ENCODE measurements at places on chromosomes 2 and 18.

DNA sequence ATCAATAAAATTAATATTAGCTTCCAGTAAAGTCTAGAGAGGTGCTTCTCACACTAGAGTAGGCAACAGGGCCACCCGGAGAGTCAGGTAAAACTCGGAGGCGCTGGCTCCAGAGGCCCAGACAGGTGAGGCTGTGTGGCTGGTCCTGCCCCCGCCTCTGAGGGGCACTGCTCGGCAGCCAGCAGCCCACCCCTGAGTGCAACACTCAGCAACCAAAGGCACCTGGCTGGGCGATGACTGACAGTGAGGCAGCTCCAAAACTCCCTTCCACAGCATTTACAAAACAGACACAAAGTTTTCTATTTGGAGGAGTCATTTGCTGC, 138.8 kb upstream of the ID2 start:
- no peak for DNase-seq

GRCh38 chr2:30456106-30456505, 9.1 kb downstream of the LCLAT1 start:
- no peak for DNase-seq

GRCh38 chr2:139622691-139623090, 842.5 kb upstream of the NXPH2 start:
- no peak for DNase-seq

GRCh38 chr2:109210431-109211200, 81.6 kb downstream of the SH3RF3 start:
- DNase-seq, result no peak

DNA sequence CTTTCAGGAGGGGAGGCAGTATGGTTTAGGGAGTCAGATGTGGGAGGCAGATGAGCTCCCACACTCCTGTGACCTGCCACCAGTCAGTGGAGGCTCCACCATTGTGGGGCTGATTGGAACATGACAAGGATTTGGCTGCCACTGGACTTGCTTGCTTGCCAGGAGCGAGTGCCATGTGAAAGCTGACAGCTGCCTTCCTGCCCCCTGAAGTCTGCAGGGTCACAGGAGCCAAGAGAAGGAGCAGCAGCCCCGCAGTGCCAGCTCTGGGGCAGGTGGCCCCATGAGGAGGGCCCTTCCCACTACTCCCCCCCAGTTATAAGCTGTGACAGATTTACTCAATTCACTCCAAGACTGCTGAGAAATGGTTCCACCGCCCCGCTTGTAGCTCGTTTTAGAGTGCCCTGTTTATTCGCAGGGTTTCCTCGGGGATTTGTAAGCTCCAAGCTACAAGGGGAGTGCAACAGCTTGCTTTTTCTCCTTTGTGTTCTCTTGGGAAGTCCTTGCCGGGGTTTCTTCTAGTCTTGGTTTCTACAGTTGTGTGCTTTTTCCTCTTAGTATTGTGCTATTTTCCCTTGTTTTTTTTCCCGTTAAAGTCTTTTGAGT, 414.3 kb downstream of the MEIS1 start:
- no peak for DNase-seq

- DNase-seq, result no peak
Observed at GRCh38 chr2:84175340-84175739, 283.7 kb downstream of the SUCLG1 start.

DNA sequence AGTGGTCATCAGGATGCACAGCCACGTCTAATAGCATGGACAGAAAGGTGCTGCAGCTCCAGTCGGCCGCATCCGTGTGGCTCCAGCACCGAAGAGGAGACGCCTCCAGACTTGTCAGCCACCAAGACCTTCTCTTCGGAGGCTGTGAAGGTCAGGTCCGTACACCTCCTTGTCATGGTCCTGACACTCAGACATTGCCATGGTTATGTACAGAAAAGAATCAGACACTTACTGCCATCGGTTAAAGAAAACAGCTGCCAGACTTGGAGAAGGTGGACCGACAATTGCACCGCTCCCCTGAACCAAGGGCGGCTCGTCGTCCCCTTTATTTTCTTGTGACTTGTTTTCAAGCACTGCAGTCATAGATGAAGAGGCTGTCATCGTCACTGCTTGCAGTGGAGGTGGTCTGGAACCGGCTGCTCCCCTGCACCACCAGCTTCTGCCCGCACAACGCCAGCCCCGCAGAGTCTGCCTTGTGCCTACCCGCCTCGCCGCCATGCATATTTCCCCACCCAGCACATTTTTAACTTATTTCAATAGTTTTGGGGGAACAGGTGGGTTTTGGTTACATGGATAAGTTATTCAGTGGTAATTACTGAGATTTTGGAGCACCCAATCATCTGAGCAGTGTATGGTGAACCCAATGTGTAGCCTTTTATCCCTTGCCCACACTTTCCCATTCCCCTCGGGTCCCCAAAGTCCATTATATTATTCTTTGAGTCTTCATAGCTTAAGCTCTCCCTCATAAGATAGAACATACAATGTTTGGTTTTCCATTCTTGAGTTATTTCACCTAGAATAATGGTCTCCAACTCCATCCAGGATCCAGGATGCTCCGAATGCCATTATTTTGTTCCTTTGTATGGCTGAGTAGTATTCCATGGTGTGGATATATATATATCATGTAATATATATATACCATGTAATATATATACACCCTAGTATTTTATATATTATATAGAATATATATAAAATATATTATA, 18.1 kb downstream of the FBXO48 start:
- DNase-seq, result no peak

DNA sequence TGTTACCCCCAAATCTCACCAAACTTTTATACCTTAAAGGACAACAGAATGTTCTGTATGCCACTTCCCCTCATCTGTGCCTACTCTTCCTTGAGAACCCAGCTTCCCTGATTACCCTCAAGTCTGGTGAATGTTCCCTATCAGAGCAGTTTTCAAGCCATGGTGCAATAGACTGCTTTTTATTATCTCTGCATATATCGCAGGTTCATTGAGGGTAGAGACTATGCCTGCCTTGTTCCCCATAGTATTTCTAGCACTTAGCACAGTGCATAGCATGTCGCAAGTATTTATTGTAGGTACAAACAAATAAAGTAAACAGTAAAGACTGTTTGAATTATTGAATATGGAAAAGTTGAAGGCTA, 146.6 kb downstream of the HAUS1 start:
- DNase-seq, result no peak

DNA sequence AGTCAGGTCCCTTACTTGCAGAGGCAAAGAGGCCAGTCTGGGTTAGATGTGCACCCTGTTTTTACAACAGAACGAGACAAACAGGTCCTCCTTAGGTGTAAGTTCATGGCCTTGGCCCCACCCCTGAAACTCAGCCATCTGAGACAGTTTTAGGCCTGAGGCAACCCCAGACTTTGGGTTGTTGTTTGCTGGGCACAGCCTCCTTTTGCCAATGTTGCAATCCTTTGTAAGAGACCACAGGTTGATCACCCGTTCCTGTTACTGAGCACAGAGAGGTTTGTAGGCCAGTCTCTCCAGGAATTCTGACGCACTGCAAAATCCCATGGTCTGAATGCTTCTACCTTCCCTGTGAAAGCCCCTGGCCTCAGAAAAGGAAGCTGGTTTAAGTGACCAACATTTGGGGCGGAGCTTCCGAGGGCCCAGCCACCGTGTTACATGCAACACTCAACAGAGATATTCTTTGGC, 15.5 kb upstream of the IL1RN start:
- no peak for DNase-seq

GRCh38 chr18:70195014-70195614, 10.4 kb downstream of the RTTN start:
- DNase-seq, result no peak

DNA sequence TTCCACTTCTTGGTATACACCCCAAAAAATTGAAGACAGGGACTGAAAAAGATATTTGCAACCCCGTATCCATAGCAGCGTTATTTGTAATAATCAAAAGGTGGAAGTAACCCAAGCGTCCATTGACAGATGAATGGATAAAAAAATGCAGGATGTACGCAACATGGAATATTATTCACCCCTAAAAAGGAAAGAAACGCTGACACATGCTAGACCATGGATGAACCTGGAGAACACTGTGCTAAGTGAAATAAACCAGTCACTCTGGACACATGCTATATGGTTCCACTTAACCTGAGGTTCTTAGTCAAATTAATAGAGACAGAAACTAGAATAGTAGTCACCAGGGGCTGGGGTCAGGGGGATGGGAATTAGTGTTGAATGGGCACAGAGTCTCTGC, 38.6 kb upstream of the PRLH start:
- DNase-seq, result no peak

GRCh38 chr18:45019469-45019868, 338.8 kb downstream of the SETBP1 start:
- no peak for DNase-seq

GRCh38 chr18:44290366-44290977, 390.2 kb upstream of the SETBP1 start:
- DNase-seq, result no peak

- DNase-seq, result peak; percentile 93
Observed at GRCh38 chr2:105337122-105338019, at the start of gene C2orf49. Gene C2orf49, plus strand, starts transcription at chr2:105337540. Its CDS starts 48 bp downstream, at chr2:105337588.

DNA sequence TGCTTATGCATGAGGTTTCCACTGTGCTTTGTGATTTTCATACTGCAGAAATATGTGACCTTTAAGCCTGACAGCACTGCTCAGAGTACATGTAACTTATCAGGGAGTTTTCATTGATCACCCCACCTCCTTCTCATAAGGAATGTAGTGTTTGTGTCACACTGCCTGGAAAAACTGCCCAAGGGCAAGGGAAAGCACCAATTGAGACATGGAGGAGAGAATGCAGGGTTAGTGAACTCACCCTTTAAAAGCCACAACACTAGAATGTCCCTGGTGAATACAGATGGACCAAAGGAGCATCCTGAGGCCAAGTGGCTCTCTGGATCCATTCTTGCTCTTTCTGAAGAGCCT, 147.2 kb upstream of the SPATS2L start:
- no peak for DNase-seq

GRCh38 chr2:121865914-121866313, 110.5 kb downstream of the TSN start:
- DNase-seq, result no peak

GRCh38 chr2:227340106-227340505, 15.1 kb downstream of the MFF start:
- DNase-seq, result no peak

- no peak for DNase-seq
Observed at GRCh38 chr2:233915128-233915527, 2.0 kb upstream of the TRPM8 start.

- no peak for DNase-seq
Observed at GRCh38 chr2:129912066-129912820, 67.2 kb upstream of the RAB6C start.

DNA sequence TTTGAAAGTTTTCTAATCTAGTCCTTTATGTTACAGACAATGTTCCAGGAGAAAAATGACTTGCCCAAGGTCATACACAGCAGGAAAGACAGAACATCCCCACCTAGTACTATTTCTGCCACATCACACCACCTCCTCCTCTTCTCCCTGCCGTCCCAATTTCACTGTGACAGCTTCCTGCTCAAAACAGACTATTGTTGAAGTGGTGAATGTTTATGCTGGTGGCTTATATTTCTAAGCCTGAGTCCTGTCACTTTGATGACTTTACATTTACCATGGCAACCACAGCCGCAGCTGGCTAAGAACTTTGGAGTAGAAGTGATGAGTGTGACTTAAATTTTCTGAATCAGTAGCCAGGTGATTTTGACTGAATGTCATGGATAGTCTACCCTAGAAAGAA, 10.0 kb downstream of the GALNT5 start:
- DNase-seq, result no peak

GRCh38 chr18:58473071-58473470, 155.8 kb downstream of the ALPK2 start:
- no peak for DNase-seq
